ENCODE measurements at places on chromosomes 1 and 21.

DNA sequence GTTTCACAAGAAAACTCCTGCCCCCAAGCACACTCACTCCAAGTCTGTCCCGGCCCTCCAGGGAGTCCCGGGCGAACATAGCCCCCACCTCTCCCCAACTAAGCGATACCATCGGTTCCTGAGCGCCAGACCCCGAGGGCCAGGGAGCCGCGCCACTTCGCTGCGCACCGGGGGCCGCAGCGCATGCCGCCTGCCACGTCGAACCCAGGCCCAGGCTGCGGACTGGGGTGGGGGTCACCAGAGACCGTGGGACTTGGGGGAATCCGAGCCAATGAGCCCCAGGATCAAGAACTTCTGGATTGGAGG is 801 bp downstream of the RSPO1 start:
- DNase-seq: no peak

- DNase-seq: no peak
Measured at GRCh38 chr1:164794356-164794755, 235.4 kb downstream of the PBX1 start.

- no peak for DNase-seq
Measured at GRCh38 chr1:5819391-5820025, 172.7 kb downstream of the NPHP4 start.

DNA sequence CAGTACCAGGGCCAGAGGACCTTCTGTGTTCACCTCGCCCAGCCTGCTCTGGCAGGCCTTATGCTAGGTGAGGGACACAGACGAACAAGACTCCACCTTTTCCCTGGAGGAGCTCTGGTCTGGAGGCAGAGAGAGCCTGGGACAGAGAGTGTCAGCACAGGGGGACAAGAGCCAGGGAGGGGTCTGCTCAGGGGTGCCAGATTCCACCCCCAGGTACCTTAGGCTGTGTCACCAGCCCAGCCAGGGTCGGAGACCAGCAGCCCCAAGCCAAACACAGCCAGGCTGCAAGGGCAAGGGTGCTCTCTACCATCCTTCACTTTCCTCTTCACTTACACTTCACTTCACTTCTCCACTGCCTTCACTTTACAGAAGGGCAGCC is 4.3 kb upstream of the LRP8 start:
- no peak for DNase-seq

DNA sequence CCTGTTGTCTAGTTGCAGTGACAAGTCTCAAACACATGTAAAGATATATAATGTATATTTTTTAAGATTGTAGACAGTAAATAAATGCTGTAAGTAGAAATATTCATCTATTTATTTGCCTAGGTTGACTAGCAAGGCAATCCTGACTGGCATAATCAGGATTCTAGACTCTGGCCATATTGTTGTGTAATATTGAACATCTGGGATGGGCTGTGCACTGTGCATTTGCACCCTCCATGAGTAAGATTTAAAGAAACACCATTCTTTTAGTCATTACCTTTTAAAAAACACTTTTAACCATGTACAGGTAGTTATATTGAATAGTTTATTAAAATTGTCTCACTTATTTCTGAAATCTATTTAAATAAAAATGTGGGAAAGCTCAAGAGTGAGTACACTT is 32.4 kb downstream of the RASAL2 start:
- no peak for DNase-seq

- DNase-seq: no peak
Measured at GRCh38 chr1:156898161-156898566, 4.6 kb downstream of the PEAR1 start.

DNA sequence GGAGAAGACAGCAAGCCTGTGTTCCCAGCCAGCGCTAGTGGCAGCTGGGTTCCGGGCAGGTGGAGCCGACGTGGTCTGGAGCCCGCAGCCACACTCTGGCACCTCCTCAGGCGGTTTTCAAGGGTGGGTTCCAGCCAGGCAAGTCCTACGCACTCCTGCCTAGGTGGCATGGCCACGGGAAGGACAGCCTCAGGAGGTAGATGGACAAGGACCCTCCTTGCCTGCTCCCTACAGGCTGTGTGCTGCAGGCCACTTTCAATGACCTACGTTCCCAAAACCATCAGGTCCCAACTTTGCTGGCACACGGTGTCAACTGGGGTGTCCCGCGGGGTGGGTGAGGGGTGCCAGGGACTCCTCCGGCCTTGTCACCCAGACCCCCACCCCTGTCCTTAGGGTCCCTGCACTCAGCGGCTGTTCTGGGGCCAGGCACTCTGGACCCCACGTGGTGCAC is 6.7 kb upstream of the PTGER3 start:
- DNase-seq: no peak

GRCh38 chr1:53567851-53568250 is 108.7 kb downstream of the DMRTB1 start:
- no peak for DNase-seq

Measured in stimulated activated CD4-positive, alpha-beta T cell treated with anti-CD3 and anti-CD28 coated beads, Interleukin-4, amount 100 ng/mL, for 48 hours (primary cell).